ENCODE measurements at places on chromosomes 3 and 15.

GRCh38 chr15:71094137-71094536 is 21.1 kb upstream of the THSD4 start:
- no peak for DNase-seq

- no peak for DNase-seq
Measured at GRCh38 chr3:181791056-181791955, 79.6 kb downstream of the SOX2 start.

DNA sequence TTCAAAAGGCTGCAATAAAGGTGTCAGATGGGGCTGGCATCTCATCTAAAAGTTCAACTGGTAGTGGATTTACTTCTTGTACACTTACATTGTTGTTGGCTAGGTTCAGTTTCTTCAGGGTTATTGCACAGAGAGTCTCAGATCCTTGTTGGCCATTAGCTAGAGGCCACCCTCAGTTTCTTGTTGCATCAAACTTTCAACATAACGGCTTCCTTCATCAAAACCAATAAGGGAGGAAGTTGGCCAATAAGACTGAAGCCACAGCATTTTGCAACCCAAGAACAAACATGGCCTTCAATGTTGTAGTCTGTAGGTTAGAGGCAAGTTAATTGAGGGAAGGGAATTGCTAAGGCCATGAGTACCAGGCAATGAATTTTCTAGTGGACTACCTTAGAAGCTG is 218.0 kb downstream of the ZBBX start:
- DNase-seq, result no peak

DNA sequence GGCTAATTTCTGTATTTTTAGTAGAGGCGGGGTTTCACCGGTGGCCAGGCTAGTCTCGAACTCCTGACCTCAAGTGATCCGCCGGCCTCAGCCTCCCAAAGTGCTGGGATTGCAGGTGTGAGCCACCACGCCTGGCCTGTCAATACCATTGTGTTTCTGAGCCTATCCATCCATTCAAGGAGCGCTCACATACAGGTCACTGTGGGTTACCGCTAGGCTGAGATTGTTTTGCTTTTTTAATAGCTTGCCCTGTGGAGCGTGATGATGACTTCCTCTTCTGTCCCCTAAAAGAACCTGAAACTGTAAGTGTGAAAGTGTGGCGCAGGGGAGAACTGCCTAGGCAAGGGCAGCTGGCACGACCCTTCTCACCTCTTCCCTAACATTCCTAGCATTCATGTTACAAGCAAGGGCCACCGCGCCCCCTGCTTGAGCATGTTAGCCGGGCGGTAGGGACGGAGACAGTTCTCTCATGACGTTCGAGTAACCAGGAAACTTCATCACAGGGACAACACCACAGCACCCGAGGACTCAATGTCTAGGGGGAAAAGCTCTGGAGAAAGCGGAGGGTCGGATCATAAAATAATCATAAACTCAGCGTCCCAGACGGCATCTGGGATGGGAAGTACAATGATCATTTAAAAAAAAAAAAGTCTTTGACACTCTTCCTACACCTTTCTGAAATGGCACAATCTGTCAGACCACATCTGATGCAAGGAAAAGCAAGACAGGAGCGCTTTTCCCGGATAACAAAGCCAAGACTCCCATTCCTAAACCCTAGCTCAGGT is 790 bp downstream of the LAMP3 start:
- peak; percentile 80 for DNase-seq

DNA sequence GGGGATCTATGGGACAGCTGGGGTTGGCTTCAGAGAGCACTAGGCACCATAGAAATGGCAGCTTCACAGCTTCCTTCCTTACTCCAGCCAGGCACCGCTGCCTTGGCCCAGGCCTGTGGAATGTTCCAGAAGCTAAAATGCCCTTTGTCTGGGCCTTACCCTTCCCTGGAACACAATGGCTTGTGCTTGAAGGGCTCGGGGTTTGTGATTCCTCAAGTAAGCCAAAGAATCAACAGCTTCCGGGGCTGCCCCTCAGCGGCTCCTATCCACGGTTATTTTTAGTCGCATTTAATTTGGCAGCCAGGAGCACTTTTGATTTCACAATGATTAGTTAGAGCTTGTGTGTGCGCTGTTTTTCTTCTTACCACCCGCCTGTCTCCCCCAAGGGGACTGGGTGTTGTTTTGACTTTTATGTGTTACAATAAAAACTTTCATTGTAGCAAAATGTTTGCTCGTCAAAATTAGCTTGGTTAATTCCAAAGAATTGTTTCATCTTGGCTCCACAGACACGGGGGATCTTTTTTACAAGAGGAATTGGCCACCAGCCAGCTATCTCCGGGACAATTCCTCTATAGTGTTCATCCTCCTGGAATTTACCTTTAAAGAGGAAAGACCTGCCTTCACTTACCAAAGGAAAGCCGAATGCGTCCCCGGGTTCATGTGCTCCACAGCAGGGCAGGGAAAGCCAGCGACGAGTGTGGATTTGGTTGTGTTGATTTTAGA is 73.8 kb downstream of the TLE3 start:
- no peak for DNase-seq

- DNase-seq, result no peak
Measured at GRCh38 chr3:67431887-67432286, 222.5 kb downstream of the SUCLG2 start.

DNA sequence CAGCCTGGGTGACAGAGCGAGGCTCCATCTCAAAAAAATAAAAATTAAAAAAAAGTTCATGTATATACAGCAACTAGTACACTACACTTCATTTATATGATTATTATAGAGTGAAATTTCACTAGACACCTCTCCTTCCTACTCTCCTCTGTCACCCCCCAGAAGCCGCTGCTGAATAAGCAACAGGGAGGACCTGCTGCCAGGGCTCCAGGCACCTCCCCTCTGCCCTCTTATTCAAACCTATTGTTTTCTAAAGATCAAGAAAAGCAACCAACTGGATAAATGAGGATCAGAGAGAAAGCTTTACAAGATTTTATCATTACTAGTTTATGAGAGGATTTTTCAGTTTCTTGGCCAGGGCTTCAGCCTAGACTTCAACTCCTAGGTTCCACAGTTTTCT is 71.5 kb downstream of the DHX30 start:
- no peak for DNase-seq

- no peak for DNase-seq
Measured at GRCh38 chr3:30641416-30642251, 35.2 kb downstream of the TGFBR2 start.

DNA sequence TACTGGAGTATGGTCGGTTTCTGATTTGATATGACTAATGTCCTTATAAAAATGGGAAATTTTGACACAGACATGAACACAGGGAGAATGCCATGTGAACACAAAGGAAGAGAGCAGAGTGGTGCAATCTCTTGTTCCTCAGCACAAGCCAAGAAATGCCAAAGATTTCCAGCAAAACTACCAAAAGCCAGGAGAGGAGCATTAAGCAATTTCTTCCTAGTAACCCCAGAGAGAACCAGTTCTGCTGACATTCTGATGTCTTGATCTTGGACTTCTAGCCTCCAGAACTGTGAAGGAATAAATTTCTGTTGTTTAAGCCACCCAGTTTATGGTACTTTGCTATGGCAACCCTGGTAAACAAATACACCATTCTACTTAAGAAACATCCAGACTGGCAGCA is 227.8 kb upstream of the MRPL3 start:
- DNase-seq, result no peak

DNA sequence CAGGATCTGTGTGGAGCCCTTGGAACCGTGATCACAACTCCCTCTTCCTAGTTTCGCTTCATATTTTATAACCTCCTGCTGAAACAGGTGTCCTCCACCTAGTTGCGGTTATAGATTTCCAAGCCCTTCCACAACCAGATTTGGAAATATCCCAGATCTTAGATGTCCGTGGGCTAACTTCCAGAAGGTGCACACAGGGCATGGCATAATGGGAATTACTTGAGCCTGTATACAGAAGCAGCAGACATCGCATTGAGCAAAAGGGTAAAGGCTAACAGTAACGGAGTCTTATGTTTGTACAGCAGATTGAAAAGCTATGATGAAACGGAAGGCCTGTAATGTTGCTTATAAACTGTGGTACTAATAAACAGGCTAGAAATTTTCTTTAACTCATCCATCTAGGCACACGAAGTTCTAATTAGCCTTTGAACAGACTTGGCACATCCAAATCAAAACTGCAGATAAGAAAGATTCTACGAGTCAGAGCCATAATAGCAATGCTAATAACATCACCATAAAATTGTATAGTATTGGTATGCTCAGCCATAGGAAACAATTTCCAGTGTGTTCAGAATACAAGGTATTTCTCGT is 1.2 kb upstream of the USF3 start:
- DNase-seq, result no peak

GRCh38 chr3:134772591-134772990 is 22.5 kb upstream of the EPHB1 start:
- DNase-seq, result no peak

DNA sequence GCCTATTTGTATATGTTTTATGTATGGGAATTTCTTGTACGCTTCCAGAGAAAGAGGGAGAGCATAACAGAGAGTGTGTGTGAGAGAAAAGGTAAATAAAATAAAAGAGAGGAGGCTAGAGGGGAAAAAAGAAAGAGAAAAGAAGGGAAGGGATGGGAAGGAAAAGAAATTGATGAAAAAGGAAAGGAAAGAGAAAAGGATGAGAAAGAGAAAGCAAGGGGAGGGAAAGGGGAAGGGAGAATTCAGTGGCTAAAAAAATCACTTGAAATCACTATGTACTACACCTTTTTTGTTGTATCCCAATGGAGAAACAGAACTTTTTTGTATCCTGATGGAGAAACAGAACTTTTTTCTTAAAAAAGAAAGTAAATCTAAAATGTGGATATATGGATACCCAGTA is 165.5 kb upstream of the MBNL1 start:
- DNase-seq, result no peak

- no peak for DNase-seq
Measured at GRCh38 chr15:40469776-40470390, 901 bp upstream of the CHST14 start.

DNA sequence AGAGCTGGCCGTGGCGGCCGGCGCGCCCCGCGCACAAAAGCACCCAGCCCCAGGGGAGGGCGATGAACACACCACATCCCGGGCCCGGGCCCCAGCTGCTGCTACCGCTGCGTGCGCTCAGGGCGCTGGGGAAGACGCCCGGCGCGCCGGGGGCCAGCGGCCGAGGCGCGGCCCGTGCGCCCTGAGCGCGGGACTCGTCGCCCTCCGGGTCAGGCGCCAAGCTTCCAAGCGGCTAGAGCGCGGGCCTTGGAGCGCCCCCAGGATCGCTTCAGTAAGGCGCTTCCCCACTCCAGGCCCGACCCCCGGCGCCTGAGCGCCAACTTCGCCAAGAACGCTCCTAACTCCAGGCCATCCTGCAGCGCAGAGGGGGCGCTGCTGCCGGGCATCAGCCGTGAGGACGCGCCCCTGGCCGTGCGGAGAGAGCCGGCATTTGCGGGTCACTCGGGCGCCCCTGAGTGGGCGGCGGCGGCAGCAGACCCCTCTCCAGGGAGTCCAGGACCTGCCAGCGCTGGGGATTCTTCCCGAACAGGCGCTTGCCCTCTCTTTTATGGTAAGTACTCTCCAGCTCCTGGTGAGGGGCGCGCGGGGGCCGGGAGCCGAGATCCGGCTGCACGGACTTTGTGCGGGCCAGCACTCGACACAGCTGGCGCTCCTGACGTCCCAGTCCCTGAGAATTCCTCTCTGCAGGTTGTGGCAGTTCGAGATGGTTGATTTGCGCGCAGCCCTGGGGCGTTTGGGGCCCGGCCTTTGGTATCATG is 475 bp downstream of the SPSB4 start:
- DNase-seq, result peak; percentile 79

GRCh38 chr3:194640829-194641228 is 7.6 kb upstream of the TMEM44 start:
- DNase-seq, result peak; percentile 67

- peak; percentile 72 for DNase-seq
Measured at GRCh38 chr3:98058244-98058960, 23.3 kb upstream of the GABRR3 start.

- DNase-seq, result no peak
Measured at GRCh38 chr3:45124956-45125355, 21.2 kb downstream of the CDCP1 start.

GRCh38 chr15:75725719-75726607 is 13.3 kb upstream of the CSPG4 start:
- no peak for DNase-seq

GRCh38 chr15:100902436-100903167 is 16.6 kb upstream of the LRRK1 start:
- DNase-seq, result no peak

- DNase-seq, result no peak
Measured at GRCh38 chr3:17938313-17938712, 195.9 kb upstream of the TBC1D5 start.

- peak; percentile 82 for DNase-seq
Measured at GRCh38 chr3:62109534-62109933, 263.8 kb downstream of the FEZF2 start.

DNA sequence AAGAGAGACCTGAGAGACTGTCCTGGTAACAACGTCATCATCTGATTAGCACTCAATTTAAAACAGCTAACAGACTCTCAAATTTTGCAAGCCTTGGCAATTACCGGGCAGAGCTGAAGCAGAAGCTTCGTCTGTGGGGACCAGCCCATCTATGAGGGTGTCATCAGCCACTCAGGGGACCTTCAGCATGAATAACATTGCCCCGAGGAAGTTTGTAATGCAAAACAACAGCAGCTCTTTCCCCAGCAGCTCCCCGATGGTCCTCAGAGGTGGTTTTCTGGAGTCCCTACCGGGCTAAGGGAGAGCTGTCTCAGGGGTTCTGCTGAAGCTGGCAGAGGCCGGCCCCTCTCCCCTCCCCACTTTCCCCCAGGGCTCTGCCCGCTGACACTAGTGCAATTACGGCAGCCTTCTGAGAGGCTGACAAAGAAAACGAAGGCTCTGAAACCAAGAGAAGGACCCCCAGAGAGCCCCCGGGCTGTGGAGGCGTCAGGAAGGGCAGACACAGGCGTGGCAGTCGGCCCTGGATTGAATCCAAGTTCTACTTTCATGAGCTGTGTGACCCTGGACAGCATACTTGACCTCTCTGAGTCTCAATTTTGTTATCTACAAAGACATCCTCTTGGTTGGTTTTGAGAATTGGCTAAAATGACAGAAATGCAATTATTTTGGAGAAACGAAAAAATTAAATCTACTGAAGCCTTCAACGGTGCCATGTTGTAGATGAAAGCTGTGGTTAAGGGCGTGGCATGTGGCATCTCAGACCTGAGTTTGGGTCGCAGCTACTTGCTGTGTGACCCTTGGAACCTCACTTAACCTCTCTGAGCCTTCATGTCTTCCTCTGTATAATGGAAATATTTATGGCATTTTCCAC is 102.1 kb upstream of the TLE3 start:
- peak; percentile 56 for DNase-seq

DNA sequence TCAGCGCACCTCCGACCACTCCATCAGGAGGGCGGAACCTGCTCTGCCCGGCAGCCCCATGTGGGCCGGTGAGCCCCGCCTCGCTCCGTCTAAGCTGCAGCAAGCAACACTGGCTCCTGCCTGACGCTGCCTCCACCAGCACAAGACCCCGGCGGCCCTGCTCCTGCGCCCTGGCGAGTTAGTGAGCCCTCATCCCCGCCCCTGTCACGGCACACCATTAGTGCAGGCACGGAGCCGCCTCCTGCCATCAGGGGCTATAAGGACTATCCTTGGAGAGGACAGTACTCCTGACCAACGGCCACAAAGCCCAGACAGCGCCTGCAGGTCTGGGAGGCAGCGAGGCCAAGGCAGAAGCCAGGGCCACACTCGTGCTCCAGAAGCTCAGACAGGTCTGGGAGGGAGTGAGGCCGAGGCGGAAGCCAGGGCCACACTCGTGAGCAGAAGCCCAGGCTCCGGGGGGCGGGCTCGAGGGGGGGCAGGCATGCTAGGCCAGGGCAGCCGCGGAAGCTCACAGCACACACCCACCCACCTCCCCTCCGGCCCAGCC is 39.4 kb downstream of the TNK2 start:
- no peak for DNase-seq

All from islet precursor cell (in vitro differentiated cells).